ENCODE measurements at places on chromosomes 3 and 15. TPM values are rescaled to one million over a fixed set of nuclear protein-coding genes. Genes with fewer than 3 reads are reported as not detected.

Gene APOD
- total RNA-seq, result 160 TPM

Gene SH2D7
- not detected for total RNA-seq

DNA sequence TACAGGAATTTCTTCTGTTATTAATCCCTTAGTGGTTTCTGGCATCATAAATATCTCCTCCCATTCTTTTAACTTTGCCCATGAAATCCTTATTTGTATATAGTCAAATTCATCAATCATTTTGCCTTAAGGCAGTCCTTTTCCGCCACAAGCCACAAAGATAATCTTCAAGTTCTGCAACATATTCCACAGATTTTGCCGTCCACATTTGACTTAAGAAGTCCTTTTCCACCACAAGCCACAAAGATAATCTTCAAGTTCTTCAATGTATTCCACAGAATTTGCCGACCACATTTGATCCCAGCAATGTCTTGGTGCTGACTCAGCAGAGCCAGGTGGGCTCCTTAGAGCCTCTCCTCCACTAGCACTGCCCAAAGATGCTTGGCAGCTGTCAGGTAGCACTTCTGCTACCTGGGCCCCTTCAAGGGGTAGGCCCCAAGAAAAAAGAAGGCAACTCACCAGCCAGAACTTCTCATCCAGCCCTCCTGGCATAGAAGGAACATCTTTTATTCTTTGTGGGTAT is 35.0 kb downstream of the SEC22C start:
- H3K36me3 ChIP-seq, result peaks cover 9% of the 10 kb centered on the region
- H3K27ac ChIP-seq, result no peak overlapping the region
- DNase-seq, result peak; percentile 27
- peaks cover 3% of the 10 kb centered on the region for H3K4me1 ChIP-seq

GRCh38 chr3:53792866-53793265 is 53.4 kb downstream of the CHDH start:
- no peak overlapping the region for H3K27ac ChIP-seq
- H3K4me1 ChIP-seq, result no peaks in the 10 kb centered on the region
- no peaks in the 10 kb centered on the region for H3K36me3 ChIP-seq
- no peaks in the 10 kb centered on the region for H3K27me3 ChIP-seq

DNA sequence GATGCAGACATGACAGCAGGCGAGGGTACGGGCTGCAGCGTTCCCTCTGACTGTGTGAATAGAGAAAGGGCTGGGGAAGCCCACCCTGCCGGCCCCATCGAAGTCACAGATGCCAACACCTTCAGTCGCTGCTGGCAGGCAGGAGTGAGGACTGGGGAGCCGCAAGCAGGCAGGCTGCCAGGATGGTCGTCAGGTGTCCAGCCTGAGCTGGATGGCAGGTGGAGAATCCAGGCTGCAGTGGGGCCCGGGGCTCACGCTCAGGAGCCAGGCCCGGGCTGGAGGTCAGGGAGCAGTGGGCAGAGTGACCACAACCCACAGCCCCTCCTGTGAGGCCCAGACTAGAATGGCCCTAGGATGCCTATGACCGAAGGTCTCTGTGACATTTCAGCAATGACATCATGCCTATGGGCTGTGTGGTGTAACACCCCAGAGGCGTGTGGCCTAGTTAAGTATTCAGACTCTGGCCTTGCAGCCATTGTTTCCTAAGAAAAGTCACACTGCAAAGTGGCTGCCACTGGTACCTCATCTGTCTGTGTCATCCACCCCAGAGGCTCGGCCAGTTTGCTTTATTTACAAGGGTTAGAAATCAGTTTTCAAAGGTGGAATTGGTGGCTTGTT is 15.7 kb downstream of the PRR23E start:
- peak; percentile 46 for DNase-seq
- no peak overlapping the region for H3K4me3 ChIP-seq
- H3K36me3 ChIP-seq, result no peaks in the 10 kb centered on the region
- no peaks in the 10 kb centered on the region for H3K27me3 ChIP-seq
- H3K4me1 ChIP-seq, result no peaks in the 10 kb centered on the region
